ENCODE measurements at places on chromosomes 11 and 22.

- no peak for DNase-seq
These were observed 17.1 kb downstream of the PHRF1 start for GRCh38 chr11:593347-593746.

GRCh38 chr22:30324014-30324730, 2.6 kb downstream of the TBC1D10A start:
- DNase-seq: no peak

GRCh38 chr22:48537343-48537680, 1290.4 kb downstream of the BRD1 start:
- no peak for DNase-seq

- no peak for DNase-seq
These were observed 44.0 kb downstream of the FDX1 start for GRCh38 chr11:110473706-110474105.

DNA sequence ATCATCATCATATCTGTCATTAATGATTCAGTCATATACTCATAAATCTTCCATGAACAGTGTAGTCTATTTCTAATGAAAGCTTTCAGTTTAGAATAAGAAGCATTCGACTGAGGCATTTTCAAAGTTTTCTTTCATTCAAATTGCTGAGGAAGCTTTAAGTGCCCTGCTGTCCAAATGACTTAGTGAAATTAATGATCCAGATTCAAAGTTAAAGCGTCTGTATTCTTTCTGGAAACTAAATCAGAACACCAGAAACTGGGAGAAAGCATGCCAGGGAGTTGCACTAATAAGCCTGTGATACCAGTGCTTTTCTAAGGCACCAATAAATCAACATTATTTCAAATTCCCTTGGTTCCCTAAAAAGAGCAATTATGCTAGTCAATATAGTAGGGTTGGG, 367.8 kb upstream of the ANO5 start:
- no peak for DNase-seq

GRCh38 chr11:86140334-86140990, 71.6 kb upstream of the PICALM start:
- DNase-seq: no peak

DNA sequence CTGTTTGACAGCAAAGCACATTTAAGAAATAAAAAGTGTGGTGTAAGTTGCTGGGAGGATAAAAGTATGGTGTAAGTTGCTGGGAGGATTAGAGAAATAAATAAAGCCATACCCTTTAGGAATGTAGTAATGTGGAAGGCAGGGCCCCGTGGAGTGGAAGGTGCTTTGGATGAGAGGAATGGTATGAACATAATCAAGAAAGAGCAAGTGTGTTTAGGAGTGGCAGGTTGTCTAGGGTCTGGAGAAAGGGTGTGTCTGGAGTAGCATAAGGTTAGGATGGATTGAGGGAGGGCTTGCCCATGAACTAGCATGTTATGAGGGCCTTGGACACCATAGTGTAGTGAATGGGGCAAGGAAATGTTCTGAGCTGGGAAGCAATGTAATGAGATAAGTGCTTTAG, 18.1 kb downstream of the MRPL16 start:
- DNase-seq: no peak

DNA sequence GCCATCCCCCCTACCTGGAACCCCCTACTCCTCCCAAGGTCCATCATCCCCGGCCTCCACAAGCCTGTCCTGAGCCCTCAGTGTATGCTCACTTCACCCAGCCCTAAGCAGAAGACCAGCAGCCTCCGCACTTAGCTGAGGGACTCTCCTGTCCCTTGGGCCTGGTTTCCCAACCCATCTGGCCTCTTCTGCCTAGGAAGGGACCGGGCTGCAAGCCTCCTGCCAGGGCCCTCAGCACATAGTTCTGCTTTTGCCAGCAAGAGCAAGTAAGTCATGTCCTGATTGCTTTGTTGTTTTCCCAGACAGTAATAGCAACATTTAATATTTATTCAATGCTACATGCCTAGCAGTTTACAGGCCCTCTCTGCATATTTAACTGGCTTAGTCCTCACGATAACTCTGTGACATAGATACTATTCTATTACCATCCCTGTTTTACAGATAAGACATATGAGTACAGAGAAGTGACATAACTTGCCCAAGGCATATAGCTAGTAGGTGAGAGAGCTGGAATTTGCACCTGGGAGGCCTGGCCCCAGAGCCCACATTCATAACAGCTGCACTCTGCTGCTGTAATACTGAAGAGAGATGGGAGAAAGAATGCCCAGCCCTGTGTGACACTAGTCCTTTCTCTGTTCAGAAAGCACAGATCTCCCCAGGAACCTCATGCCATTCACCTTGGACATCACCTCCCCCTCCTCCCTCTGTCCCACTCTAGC, 139.2 kb downstream of the PARVA start:
- no peak for DNase-seq

DNA sequence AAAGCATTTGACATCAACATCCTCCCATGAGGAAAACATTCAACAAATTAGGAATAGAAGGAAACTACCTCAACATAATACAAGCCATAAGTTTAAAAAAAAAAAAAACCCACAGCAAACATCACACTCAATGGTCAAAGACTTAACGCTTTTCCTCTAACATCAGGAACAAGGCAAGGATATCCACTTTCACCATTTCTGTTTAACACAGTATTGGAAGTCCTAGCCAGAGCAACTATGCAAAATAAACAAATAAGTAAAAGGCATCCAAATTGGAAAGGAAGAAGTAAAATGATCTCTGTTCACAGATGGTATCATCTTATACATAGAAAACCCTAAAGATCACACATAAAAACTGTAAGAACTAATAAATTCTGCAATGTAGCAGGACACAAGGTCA, 13.1 kb downstream of the FXYD6 start:
- no peak for DNase-seq

GRCh38 chr11:64881476-64881875, 3.1 kb upstream of the EHD1 start:
- DNase-seq: no peak
